ENCODE measurements at places on chromosomes 11 and 22.

DNA sequence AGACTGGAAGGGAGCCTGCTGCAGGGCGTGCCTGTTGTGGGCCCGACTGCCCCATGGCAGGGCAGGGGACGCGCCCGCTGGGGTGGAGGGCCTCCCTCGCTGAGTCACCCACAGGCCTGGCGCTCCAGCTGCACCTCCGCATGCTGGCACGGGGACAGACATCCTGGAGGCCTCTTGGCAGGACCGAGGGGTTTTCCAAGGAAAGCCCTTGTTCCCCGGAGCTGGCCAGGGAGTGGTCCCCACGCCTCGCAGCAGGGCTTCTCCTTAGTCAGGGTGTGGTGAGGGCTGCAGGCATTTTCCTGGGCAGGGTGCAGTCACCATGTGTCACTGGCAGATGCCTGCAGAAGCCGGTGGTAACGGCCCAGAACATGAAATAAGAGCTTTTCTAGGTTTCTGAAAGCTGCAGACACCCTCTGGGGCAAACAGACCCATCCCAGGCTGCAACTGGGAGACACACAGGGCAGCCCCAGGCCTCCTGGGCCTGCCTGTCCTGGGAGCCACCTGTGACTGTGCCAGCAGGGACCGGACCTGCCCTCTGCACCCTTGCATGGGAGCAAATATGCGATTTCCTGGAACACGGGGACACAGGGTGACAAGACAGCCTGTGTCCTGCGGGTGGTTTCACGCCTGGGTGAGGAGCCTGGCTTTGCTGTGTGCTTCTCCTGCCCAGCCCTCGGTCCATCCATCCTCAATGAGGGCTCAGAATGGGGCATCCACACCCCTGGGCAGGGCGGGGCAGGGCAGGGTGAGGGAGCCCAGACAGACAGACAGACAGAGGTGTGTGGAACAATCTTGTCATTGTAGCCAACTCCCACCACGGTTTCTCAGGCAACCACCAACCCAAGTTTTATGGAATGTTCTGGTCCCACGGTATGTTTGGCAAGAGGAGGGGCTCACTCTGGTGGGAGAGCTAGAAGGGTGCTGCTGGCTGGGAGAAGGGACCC, 43.2 kb upstream of the FADD start:
- DNase-seq, result no peak

DNA sequence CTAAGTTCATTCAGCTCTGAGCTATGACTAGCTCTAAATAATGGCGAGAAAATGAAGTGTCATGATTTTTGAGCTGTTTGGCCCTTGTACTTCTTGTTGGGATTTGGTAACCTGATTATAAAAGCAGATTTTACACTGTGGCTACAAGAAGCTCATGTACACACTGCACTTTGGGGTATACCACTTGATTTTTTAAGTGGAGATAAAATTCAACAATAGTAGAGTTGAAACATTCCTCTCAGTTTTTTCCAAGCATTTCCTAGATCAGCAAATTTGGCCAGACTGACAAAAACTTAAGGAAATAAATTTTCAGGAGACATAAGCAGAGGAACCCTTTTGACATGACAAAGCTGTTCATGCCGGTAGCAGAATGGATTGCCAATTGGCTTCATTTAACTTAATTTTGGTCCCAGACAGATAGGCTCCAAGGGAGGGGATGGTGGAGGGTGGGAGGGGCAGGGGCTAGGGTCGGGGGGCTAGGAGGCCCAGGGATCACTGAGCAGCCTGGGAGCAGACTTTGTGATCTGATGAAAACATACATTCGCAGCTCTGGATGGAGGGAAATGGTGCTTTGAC, 575.9 kb downstream of the METTL15 start:
- no peak for DNase-seq

- no peak for DNase-seq
Measured at GRCh38 chr22:36541831-36542411, 13.0 kb upstream of the EIF3D start.

DNA sequence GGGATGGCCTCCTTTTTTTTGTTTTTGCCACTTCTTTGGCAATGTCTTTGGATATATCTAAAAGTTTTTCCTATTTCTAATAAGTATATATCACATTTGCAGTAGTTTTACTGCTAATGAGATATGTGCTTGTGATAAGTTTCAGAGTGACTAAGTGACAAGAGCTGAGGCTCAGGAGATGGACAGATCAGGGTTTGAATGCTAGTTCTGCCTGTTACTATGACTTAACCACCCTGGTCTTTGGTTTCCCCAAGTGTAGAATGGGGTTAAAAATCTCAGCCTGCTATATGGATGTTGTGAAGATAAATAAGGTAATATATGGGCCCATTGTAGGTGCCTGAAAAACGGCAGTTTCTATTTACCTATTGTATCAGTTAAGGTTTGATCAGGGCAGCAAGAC, 9.1 kb upstream of the MICAL2 start:
- DNase-seq, result no peak

DNA sequence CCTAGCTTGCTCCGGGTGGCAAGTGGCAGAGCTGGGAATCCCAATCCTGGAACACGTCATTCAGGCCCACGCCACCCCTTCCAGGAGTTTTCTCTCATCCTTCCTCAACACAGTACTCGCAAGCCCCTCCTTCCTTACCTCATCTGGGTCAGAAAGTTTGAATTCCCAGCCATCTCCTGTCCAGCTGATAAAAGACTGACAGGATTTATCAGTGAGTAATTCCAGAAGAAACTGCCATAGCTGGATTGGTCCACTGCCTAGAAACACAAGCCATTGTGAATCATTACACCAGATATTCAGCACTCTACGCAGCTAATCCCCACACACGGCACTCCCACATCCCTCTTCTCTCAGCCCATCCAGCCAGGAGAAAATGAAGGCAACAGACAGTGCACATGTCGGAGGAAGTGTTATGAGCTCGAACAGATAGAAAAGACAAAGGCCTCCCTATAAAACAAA, 124.0 kb downstream of the ETS1 start:
- DNase-seq, result no peak

DNA sequence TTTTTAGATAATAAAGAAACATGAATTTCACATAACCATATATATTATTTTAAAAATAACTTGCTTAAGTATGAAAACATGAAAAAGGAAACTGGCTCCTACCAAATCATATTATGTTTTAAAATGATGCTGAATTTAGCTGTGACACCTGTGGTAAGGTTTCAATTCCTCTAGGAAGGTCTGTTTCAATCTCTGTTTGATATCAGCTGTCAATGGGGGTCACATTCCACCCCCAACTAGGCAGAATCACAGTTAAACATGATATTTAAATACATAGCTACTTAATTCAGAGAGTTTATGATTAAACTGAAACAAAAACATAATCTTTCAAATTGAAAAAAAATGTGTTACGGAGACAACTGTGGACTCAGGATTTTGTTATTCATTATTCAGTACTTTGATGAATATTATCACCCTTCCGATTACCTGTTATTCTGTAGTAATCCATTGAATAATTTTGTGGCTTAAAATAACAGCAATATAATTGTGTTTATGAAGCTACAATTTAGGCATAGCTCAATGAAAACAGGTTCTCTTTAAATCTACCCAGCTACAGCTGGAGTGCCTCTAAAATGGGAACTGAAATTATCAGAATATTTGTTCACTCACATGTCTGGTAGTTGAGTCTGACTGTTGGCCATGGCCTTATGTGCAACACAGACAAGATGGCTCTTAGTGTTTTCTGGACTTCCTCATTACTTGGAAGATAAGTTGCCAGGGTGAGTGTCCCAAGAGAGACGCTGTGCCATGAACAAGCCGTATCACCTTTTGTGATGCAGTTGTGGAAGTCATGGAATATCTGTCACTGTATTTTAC, 244.6 kb upstream of the ANO3 start:
- DNase-seq, result no peak

DNA sequence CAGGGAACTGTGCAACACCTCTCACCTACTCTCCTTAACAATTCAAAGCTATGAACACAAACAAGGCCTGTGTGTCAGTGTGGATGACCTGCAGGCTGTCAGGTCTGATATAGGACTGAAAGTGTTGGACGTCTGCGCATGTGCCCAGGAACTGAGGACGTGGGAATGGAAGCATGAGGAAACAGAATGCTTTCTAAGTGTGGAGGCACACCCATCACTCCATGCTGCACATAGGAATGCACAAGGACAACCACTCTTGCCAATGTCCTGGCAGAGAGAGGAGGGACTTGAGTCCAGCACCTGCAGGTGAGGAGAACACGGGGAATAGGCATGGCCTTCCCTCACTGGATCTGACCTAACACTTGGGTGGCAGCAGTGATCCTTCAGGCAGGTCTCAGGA, 874.3 kb downstream of the OPCML start:
- no peak for DNase-seq

DNA sequence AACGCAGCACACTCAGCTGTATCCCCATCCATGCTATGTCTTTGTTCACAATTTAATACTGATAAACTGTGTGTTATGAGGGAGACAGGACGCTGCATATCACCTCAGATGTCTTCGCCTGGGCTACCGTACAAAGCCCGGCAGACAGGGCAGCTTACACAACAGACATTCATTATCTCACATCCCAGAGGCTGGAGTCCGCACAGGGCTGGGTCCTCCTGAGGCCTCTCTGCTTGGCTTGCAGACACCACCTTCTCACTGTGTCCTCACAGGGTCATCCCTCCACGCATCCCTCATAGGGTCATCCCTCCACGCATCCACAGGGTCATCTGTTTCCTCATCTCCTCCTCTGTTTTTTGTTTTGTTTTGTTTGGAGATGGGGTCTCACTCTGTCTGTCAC, 61.2 kb downstream of the SHANK2 start:
- DNase-seq, result no peak

DNA sequence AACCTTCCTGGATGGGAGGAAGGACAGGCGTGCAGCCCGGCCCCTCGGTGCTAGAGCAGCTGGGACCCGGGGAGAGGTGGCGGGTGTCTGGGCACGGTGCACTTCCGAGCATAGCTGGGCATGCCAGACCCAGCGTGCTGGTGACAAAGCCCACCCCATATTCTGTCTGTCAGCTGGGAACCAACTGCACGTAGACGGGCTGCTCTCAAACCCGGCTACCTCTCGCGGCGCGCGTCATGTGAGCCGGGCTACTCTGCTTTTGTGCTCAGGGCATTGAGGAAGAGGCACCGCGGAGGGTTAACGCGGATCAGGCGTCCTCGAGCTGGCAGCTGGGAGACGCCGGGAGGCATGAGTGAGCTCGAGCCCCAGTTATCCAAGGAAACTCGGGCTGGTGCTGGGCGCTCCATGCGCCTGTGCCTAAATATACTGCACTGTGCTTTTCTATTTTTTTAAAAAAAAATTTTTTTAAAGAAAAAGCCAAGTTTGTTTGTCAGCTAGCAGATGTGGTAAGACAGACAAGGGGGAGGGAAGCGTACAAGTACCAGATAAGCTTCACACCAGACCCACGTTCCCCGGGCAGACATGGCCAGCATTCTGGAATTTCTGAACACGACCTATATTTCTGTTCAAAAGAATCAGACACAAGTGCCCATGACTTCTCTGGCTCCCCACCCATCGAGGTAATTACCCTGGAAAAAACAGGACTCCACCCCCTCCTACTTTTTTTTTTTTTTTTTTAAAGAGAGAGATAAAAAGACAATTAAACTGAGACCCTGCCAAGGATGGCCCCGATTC, 425.6 kb downstream of the SHANK2 start:
- DNase-seq, result no peak

DNA sequence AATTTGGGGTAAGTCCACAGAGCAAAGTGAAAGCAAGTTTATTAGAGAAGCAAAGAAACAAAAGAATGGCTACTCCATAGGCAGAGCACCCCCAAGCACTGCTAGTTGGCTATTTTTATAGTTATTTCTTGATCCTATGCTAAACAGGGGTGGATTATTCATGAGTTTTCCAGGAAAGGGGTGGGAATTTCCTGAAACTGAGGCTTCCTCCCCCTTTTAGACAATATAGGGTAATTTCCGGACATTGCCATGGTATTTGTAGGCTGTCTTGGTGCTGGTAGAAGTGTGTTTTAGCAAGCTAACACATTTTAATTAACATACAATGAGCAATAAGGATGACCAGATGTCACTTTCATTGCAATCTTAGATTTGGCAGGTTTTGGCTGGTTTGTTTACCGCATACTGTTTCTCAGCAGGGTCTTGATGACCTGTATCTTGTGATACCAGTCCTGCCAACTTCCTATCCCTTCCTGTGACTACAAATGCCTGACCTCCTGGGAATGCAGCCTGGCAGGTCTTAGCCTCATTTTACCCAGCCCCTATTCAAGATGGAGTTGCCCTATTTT, 937 bp upstream of the C1QTNF6 start:
- DNase-seq, result no peak

- DNase-seq, result no peak
Measured at GRCh38 chr22:17925431-17925841, 98.9 kb downstream of the MICAL3 start.

- no peak for DNase-seq
Measured at GRCh38 chr22:47322854-47323253, 560.4 kb downstream of the TBC1D22A start.

DNA sequence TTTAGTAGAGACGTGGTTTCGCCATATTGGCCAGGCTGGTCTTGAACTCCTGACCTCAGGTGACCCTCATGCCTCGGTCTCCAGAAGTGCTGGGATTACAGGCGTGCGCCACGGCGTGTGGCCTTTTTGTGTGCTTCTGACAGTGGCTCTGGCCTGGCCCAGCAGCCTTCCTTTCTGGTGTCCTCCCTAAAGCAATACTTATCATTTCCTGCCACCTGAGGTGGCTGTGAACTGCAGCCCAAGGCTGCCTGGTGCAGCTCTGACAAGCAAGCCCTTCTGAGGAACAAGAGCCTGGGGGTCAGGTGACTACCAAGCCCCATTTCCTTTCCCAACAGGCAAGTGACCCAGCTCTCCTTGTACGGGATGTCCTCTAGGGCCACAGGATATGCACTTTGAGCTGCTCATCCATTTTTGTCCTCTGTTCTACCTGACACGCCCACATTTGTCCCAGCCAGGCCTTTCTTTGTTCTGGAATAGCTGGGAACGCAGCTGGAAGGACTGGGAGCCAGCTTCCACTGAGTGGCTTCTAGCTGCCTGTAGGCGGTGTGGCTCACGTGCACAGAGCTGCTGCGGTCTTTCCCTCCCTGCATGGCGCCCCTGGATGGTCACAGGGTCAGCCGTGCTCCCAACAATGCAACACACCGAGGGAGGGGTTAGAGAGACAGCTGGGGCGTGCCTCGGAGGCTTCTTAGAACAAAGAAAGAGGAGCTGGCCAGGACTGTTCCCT, 12.3 kb upstream of the BID start:
- DNase-seq, result no peak

Data from NCI-H1436 treated with DMSO at 0.1 percent for 48 hours (cell line).